Natural killer cell (primary cell): ENCODE measurements at places on chromosomes 3 and 15. TPM values are rescaled to one million over a fixed set of nuclear protein-coding genes. Genes with fewer than 3 reads are reported as not detected.

GRCh38 chr3:69867941-69868505 is 128.8 kb downstream of the MITF start:
- H3K4me1 ChIP-seq, result no peaks in the 10 kb centered on the region
- no peak overlapping the region for H3K27ac ChIP-seq
- no peaks in the 10 kb centered on the region for H3K27me3 ChIP-seq
- no peak for DNase-seq

- no peaks in the 10 kb centered on the region for H3K4me1 ChIP-seq
- DNase-seq, result peak; percentile 7
- no peaks in the 10 kb centered on the region for H3K36me3 ChIP-seq
- no peak overlapping the region for H3K4me3 ChIP-seq
- no peak overlapping the region for H3K27ac ChIP-seq
Measured at GRCh38 chr3:126348308-126348920, 8.8 kb downstream of the KLF15 start.

- no peak overlapping the region for H3K27ac ChIP-seq
- no peaks in the 10 kb centered on the region for H3K36me3 ChIP-seq
- peaks cover 8% of the 10 kb centered on the region for H3K4me1 ChIP-seq
- no peak for DNase-seq
- H3K4me3 ChIP-seq, result no peak overlapping the region
Measured at GRCh38 chr15:63075015-63075983, 32.8 kb downstream of the TPM1 start.

Gene APOD
- not detected for total RNA-seq

Gene ATP13A5
- total RNA-seq, result not detected

- H3K27ac ChIP-seq, result peak overlapping the region; percentile 91
- DNase-seq, result no peak
- no peaks in the 10 kb centered on the region for H3K36me3 ChIP-seq
- H3K27me3 ChIP-seq, result no peaks in the 10 kb centered on the region
Measured at GRCh38 chr3:16888785-16889607, 4.2 kb downstream of the PLCL2 start.

- H3K27ac ChIP-seq, result no peak overlapping the region
- H3K4me1 ChIP-seq, result peaks cover 5% of the 10 kb centered on the region
- peak overlapping the region; percentile 19 for H3K4me3 ChIP-seq
- no peak for DNase-seq
Measured at GRCh38 chr3:133896002-133896761, 500 bp upstream of the RAB6B start.

Gene VPS39
- total RNA-seq, result 112 TPM

Gene CCDC54
- not detected for total RNA-seq

Gene LZTFL1
- total RNA-seq, result 19.8 TPM

GRCh38 chr3:31039145-31039544 is 144.7 kb upstream of the GADL1 start:
- no peaks in the 10 kb centered on the region for H3K4me1 ChIP-seq
- H3K27me3 ChIP-seq, result no peaks in the 10 kb centered on the region
- no peak for DNase-seq
- no peak overlapping the region for H3K4me3 ChIP-seq
- H3K27ac ChIP-seq, result no peak overlapping the region

- no peak overlapping the region for H3K27ac ChIP-seq
- no peak overlapping the region for H3K4me3 ChIP-seq
- DNase-seq, result no peak
- no peaks in the 10 kb centered on the region for H3K27me3 ChIP-seq
Measured at GRCh38 chr3:105399611-105400010, 32.9 kb downstream of the ALCAM start.

DNA sequence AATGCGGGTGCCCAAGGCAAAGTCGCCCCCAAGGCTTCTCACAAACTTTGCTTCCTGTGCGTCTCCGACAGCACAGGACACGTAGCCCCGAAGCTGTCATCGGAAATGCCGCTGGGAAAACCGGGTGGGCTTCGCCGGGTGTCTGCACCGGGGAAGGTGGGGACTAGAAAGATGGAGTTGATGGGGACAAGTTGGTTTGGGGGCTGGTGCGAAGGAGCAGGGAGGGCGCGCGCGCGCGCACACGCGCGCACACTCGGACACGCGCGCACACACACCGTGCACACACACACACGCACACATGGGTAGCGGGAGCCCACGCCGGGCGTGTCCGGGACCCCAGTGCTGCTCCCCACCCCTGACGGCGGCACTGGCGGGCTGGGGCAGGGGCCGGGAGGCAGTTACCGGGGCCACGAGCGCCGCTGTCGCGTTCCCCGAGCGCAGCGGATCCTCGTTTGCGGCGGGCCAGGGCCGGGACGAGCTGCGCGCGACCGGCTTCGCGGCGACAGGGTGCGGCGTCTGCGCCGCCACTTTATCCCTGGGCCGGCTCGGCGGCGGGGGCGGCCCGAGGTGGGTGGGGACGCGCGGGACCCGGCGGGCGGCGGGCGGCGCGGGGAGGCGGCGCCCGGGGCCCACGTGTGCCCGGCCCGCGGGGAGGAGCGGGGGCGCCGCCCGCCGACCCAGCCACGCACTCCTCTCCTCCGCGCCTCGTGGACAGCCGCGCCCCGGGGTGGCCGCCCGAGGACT is 539 bp upstream of the MGLL start:
- peaks cover 14% of the 10 kb centered on the region for H3K4me1 ChIP-seq
- no peaks in the 10 kb centered on the region for H3K36me3 ChIP-seq
- no peak overlapping the region for H3K27ac ChIP-seq
- peak overlapping the region; percentile 17 for H3K4me3 ChIP-seq

DNA sequence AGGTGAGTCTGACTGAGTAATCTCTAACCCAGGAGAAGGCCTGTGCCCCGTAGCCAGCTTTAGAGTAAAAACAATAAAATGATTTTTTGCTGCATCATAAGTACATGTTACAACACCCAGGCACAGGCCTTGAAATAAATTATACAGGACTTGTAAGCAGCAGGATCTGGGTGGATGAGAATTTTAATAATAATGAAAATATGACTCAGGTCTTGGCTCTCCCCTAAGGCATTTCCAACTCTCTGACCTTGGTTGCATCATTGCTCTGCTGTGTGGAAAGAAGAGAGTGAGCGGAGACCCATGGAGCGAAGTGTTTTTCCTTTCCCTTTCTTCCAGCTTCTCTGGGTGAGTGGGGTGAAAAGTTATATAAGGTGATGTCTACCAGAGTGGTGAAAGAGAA is 44.6 kb downstream of the EOMES start:
- peaks cover 4% of the 10 kb centered on the region for H3K4me1 ChIP-seq
- H3K27ac ChIP-seq, result no peak overlapping the region
- no peak overlapping the region for H3K4me3 ChIP-seq
- no peaks in the 10 kb centered on the region for H3K27me3 ChIP-seq

Gene SLC12A8
- 1.4 TPM for total RNA-seq

DNA sequence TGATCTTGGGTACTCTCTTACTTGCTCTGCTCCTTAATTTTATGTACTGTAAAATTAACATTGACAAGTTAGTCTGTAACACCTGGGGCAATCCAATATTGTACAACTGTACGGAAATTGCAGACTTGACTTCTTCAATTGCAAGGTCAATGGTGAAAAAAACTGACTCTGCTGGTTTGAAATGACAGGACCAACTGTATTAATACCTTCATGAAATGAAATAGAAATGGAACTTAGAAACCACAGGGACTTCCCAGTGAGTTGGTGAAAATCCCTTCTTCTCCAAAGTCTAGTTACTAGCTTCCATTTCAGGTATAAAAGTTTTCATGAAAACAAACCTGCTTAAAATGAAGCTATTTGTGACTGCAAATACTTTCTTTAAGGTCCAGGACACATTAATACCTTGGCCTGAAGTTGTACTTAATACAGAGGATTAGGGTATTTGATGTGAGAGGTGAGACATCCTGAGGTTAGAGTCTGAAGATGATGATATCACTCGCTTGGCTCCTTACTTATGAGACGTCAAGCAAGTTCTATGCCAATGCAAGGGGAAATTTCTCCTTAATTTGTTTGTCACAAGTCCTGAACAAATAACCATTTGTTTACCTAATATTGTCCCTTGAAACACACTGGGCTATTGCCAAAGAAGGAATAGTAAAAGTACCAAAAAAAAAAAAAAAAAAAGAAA is 226.2 kb upstream of the TP63 start:
- H3K4me3 ChIP-seq, result no peak overlapping the region
- H3K36me3 ChIP-seq, result no peaks in the 10 kb centered on the region
- H3K27me3 ChIP-seq, result no peaks in the 10 kb centered on the region
- H3K4me1 ChIP-seq, result no peaks in the 10 kb centered on the region
- no peak overlapping the region for H3K27ac ChIP-seq
- no peak for DNase-seq

Gene NFKBIZ
- total RNA-seq, result 510 TPM

DNA sequence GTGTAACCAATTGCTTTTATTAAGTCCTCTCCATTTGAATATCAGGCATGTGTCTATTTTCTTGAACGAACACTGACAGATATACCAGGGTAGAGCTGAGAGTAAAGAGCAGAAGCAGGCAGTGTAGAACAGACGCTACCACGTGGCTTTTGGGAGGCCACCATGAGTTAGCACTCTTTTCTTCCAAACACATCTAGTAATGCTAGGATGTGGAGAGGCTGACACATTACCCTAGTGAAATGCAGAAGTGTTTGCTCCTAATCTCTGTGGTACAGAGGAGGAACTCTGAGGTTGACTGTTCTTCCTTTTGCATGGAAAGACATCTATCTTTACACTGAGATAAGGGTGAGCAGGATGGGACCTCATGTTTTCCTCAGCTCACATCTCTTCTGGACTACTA is 216.3 kb downstream of the SATB1 start:
- H3K4me3 ChIP-seq, result no peak overlapping the region
- no peaks in the 10 kb centered on the region for H3K4me1 ChIP-seq
- DNase-seq, result no peak

DNA sequence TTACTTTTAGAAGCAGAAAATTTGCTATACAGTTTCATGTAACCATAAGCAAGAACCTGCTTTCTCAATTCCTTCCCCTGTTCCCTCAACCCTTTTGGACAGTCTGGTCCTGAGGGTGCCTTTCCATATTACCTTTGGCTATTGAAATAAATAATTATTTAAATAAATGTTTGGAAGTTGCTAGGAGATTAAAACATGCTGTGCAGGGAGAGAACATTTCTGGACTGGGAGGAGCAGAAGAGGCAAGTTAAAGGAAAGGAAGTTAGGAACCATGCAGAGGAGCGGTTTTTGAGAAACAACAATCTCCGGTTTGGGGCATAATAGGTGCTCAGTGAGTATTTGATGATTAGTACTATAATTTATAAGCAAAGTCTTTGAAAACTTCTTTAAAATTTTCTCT is 41.8 kb downstream of the ZNF609 start:
- H3K4me3 ChIP-seq, result no peak overlapping the region
- peaks cover 19% of the 10 kb centered on the region for H3K36me3 ChIP-seq
- DNase-seq, result no peak
- H3K27me3 ChIP-seq, result no peaks in the 10 kb centered on the region

DNA sequence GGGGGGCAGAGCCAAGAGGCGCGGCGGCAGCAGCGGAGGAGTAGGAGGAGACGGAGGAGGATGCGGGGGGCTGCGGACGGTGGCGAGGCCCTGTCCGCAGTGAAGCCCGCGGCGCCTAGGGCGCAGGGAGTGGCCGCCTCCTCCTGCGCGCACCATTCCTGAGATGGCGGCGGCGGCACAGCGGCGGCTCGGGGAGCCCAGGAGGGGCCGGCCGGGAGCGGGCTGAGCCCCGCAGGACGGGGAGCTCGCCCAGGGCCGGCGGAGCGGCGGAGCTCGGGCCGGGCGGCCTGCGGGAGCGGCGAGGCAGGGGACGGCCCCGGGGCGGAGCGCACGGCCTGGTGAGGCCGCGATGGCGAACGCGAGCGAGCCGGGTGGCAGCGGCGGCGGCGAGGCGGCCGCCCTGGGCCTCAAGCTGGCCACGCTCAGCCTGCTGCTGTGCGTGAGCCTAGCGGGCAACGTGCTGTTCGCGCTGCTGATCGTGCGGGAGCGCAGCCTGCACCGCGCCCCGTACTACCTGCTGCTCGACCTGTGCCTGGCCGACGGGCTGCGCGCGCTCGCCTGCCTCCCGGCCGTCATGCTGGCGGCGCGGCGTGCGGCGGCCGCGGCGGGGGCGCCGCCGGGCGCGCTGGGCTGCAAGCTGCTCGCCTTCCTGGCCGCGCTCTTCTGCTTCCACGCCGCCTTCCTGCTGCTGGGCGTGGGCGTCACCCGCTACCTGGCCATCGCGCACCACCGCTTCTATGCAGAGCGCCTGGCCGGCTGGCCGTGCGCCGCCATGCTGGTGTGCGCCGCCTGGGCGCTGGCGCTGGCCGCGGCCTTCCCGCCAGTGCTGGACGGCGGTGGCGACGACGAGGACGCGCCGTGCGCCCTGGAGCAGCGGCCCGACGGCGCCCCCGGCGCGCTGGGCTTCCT is at the start of gene GPR27:
GPR27 (plus strand) TSS at position 155 of the 909 bp plus-strand sequence; CDS start at position 350, 195 bp downstream.
- no peak for DNase-seq
- no peak within 1 kb of the TSS for H3K4me3 ChIP-seq
- H3K27ac ChIP-seq, result no peak within 1 kb of the TSS
- H3K36me3 ChIP-seq, result no peaks in the 10 kb centered on the region
- H3K27me3 ChIP-seq, result peaks cover 15% of the 10 kb centered on the region

GRCh38 chr3:131142580-131142979 is 115.9 kb downstream of the NEK11 start:
- H3K27ac ChIP-seq, result no peak overlapping the region
- H3K4me1 ChIP-seq, result no peaks in the 10 kb centered on the region
- no peaks in the 10 kb centered on the region for H3K36me3 ChIP-seq
- H3K4me3 ChIP-seq, result no peak overlapping the region

Gene UTS2B
- 0.47 TPM for total RNA-seq

Gene AGTR1
- not detected for total RNA-seq

DNA sequence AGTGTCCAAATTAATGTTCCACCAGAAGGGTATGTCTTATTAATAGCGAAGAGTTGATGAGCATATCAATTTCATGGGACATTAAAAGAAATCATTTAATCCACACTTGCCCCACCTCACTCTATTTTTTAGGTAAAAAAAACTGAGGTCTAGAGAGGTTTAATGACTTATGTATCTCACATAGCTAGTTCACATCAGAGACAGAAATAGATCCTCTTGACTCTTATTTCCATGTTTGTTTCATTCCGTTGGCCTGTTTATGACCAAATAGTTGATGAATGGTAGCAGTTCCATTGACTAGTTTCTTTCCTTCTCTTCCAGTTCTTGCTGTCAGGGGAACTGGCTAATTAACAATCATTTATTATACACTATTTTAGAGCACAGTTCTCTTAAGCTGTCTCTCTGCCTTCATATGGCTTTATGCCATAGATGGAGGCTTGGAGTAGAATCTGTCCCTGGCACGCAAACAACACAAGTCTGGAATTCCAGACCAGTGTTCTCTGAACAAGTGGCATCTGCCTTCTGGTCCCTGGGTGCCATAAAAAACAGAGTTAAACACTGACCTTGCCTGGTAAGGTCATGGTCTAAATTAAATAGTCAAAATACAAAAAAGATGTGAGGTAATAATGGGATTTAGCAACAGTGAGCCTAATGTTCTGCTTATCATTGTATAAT is 220.0 kb upstream of the CGNL1 start:
- DNase-seq, result no peak

DNA sequence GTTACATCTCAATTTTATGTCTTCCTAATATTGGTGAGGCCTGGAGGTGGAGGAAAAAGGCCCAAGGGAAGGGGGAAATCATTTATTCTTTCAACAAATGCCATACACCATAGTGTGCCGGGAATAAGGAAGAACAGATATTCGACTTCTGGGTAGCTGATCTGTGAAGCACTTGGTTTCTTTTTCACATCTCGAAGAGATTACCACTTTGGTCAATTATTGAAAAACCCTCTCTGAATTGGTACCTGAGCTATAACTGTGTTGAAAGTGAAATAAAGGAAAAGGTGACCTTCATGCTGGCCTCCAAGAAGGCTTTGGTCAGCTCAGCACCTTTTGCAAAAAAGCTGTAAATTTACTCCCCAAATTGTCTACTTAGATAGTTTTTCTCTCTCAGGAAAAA is 14.2 kb upstream of the MB21D2 start:
- H3K27ac ChIP-seq, result no peak overlapping the region
- H3K36me3 ChIP-seq, result no peaks in the 10 kb centered on the region
- no peaks in the 10 kb centered on the region for H3K27me3 ChIP-seq
- no peak for DNase-seq
- H3K4me1 ChIP-seq, result no peaks in the 10 kb centered on the region
